GM23338 (cell line): ENCODE measurements at places on chromosomes 13 and 19. TPM values are rescaled to one million over a fixed set of nuclear protein-coding genes. Genes with fewer than 3 reads are reported as not detected.

Gene IGFL1
- polyA plus RNA-seq: not detected in 2 replicates

Gene MBD3L1
- not detected in 2 replicates for polyA plus RNA-seq

Gene ZNF534
- polyA plus RNA-seq: 0.23 and 1.0 TPM in 2 replicates

Gene CHST8
- polyA plus RNA-seq: 9.3 and 10.7 TPM in 2 replicates

Gene CYP4F22
- polyA plus RNA-seq: 0.24 and 0.35 TPM in 2 replicates
